Activated T-cell treated with anti-CD3 and anti-CD28 coated beads for 24 hours (primary cell): ENCODE measurements at places on chromosomes 5 and 9.
A peak's percentile ranks its signal among the peaks of the same experiment; 100 is the strongest.

DNA sequence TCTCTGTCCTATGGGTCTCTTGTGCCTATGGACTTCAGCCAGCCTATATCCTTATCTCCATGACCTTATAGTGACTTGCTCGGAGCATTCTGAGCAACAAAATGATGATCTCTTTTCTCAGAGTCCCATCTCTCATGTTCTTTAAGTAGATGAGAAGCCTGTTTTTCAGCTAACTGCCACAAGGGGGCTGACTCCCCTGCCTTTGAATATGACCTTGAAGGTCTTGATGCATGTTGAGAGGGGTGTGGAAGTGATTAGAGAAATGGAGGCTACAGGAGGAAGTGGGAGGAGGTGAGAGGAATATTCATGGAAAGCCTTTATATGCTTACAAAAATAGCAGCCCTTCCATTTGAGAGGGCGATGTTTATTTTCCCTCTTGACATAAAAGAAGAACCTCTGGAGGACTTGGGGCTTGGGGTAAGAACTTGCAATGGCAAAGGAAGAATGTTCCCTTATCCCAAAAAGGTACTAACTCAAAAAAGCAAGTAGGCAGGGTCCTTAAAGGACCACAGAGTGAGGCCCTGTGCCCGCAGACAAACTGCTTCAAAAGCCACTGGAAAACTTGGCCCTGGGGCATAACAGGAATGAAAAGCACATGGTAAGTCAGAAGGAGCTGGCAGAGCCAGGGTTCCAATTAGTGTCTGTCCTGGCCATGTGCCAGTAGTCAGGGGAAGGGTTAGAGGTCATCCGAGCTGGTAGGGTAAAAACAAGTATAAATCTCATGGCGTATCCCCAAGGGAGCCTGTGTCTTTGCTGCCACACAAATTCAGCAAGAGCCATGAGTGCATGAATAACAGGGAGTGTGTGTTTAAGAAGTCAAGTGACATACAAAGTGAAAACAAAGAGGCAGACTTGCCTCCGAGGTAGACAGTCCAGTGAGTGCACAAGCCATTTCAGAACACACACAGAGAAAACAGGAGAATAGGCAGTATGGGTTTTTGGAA lies 39.1 kb downstream of the FGD3 start:
- peak; percentile 47 for DNase-seq

GRCh38 chr5:98130261-98131035 lies 643.0 kb upstream of the RGMB start:
- no peak for DNase-seq

GRCh38 chr9:93963969-93964368 lies 8.8 kb upstream of the BARX1 start:
- no peak for DNase-seq

DNA sequence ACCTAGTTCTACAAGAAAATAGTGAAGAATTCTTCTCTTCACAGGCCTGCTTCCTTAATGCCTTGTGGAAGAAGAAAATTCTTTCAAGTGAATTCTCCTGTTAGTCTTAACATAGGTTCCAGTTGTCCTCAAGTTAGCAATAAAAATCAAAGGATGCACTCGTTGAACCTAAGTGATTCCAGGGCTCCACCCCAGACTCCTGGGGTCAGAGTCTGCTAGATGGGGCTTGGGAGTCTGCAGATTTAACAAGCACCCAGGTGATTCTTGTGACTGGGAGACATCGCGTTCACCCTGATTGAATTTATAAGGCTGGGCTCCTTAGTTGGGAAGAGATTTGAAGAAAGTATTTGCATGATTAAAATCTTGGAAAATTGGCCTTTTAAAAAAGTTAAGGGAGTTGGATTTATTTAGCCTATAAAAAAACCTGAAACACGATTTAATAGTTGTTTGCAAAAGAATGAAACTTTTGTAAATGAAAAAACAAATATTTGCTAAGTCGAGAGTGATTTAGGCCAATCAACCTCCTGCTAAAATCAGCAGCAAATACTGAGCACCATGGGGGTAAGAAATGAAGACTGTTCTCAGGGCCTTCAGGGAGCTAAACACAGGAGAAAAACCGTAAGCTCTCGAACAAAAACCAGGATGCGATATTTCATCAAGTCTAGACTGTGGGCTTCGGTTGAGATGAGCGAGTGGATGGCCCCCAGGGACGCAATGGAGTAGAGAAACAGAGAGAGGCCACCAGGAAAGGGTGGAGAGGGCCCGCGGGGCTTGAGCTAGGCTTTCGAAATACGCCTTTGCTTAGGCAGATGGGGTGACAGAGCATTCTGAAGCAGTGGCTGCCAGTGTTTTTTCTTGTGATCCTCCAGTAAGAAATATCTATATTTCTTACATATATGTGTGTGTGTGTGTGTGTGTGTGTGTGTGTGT lies 86.9 kb upstream of the TTC23L start:
- DNase-seq = no peak

DNA sequence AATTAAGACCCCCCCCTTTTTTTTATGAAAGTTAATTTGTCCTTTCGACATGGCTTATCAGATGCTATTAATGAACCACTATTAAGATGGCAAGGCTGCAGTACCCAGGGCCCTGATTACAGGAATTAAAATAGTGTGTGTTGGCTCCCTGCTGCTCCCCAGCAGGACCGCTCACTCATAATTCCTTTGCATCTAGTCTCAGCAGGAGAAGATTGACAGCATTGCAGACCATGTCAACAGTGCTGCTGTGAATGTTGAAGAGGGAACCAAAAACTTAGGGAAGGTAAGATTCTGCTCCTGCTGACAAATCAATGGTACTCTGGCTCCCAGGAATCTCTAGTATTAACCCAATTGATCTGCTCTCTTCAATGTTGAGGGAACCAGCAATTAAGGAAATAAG lies 61.0 kb downstream of the STX17 start:
- DNase-seq = no peak

- DNase-seq = peak; percentile 82
Measured at GRCh38 chr9:98034593-98035546, 21.7 kb upstream of the NANS start.

DNA sequence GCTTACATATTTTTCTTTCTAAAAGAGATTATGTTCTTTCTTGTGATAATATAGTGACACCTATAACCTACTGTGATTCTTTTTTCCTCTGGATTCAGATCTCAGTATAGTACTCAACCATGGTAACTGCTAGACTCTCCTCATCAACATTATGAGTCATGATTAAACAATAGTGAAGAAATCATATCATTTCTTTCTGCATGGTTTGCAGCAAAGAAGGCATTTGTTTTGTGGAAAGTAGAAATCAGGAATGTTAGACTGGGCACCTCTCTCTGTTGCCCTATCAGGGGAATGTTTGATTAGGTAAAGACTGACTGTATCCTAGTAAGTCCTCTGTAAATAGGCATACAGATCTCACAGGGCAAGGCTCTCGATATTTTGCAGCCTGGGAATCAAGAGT lies 25.6 kb upstream of the SMC2 start:
- no peak for DNase-seq

GRCh38 chr5:72393052-72393451 lies 72.9 kb downstream of the PTCD2 start:
- DNase-seq = no peak

DNA sequence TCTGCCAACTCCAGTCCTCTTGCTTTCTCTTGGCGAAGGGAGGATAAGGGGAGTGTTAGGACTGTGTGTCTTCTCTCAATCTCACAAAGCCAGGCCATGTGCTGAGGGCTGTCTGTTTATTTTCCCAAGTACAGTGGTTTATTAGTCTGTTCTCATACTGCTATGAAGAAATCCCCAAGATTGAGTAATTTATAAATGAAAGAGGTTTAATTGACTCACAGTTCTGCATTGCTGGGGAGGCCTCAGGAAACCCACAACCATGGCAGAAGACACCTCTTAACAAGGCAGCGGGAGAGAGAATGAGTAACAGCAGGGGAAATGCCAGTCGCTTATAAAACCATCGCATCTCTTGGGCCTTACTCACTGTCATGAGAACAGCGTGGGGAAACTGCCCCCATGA lies 36.2 kb upstream of the CKS2 start:
- no peak for DNase-seq

- DNase-seq = no peak
Measured at GRCh38 chr5:116645627-116646026, 71.0 kb upstream of the SEMA6A start.

DNA sequence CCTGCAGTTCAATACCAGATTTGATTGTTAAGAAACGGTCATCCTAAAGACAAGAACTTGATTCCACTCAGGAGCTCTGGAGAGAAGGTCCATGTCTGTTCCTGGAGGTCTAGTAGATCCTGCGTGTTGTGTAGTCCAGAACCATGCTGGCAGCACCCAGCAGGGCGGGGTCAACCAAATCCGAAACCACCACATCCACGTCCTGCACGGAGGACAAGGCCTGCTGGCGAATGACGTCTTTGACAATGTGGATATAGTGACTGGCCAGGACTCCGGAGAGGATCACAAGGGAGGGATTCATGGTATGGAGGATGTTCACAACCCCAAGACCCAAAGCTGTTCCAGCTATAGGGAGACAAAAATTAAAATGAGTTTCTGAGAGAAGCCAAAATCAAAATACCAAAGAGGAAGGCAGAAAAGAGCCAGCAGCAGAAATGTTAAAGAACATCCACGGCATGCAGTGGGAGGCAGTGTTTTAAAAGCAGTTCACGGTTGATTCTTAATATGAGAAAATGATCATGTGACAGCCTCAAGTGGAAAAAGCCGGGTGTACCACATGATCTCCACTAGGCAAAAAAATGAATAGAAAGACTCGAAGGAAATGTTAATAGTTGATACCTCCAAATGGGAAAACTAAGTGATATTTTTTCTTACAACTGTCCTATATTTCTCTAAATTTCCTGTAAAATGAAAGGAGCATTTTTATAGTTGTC lies 26.7 kb downstream of the CLTA start:
- DNase-seq = no peak

DNA sequence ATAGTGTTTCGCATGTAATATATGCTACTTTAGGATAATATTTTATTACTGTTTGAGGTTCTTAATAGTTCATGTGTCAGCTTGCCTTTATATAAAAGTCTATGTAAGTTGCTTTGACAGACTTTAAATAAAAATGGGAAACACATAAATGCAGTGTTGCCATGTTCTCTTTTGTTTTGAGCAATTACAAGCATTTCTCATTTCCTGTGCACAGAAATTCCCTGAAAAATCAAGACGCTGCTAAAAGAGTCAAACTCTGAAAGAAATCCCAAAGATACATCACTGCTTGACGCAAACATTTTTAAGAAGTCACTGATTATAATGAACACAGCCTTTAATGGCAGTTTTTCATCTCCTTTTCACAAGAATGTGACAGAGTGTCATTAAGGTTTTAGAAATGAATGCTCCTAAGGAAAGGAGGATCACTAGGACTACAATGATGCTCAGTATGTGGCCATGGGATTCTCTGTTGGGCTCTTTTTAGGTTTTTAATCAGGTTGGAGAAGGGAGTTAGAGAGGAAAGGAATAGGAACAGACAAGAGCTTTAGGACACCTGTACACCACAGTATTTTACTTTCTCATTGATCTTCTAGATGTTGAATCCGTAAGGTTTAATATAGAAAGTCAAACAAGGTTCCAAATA lies 29.4 kb downstream of the ZCCHC7 start:
- DNase-seq = no peak

DNA sequence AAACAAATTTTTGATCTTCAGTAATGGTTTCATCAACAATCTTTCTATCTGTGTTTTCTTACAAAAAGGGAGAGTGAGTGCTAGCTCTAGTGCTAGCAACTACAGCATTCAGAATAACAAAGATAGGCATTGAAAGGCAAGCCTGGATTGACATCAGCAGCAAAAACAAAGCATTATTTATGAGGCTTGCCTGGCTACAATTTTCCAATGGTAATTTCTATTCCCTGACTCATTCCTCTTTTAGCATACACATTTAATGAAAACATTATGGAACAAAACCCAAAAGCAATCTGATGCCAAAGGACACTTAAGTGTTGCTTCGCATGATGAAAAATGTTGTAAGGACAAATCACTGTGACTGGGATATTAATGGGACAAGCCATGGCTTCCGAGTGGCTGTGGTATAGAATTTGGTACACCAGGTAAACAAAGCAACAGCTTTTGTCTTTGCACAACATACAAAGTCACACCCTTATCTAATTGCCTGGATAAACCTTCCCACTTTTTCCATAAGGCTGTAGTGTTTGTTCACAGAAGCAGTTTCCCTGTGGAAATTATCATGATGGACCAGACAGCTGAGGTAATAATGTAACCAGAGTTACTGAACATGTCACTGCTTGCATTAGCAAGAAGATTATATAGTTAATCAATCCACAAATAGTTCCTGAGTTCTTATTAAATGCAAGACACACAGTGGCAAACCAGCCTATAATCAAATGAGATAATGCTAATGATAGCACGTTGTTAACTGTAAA lies 179.8 kb upstream of the EDIL3 start:
- DNase-seq = no peak

DNA sequence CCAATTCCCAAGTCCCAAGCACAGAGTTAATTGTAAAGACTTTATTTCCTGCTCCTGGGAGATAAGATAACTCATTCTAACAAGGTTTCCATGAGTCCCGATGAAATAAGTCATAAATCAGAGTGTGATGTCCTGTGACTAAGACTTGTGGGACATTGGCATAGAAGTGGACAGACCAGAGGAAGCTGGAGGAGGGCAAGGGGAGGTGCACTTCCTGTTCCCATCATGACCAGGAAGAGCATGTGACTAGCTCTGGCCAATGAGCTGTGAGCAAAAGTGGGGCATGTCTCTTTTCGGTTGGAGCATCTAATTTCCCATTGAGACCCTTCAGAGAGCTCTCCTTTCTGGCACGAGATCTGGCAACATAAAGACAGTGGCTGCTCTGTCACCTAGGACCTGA lies 100.4 kb downstream of the ZNF354C start:
- DNase-seq = no peak

GRCh38 chr9:135474915-135475314 lies 4.7 kb upstream of the PPP1R26 start:
- no peak for DNase-seq

DNA sequence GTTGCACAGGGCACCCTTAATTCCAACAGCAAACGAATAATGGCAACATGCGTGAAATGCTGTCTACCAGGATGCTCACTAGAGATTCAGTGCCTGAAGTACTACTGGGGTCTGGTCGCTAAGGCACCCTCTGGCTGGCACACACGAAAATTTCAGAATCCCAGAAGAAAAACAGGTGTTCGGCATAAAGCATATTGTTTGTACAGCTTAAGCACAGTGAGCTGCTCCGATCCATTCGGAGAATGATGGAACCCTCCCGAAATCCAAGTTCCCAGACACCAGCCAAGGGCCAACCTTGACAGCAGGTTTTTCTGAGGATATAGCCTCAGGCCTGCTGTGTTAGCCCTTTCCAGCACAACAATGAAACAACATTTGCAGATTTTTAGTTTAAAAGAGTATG lies 61.4 kb upstream of the ALDH1B1 start:
- no peak for DNase-seq

DNA sequence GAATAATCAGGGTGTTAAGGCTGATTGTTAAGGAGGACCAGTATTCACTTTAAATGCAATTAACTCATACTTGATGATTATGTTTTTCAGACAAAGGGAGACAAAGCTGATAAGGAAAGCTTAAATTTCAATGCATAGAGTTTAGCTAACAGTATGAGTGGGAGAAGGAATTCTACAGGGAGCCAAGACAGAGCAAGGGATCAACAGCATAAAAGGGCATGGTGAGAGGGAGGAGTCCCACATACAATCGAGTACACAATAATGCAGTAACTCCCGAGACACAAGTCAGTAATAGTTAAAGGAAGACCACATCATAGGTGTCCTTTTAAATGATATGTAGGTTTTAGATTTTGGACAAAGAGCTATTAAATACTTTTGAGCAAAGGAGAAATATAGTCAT lies 191.7 kb upstream of the PTPRD start:
- no peak for DNase-seq
